ENCODE measurements at places on chromosomes 1 and 21. TPM values are rescaled to one million over a fixed set of nuclear protein-coding genes. Genes with fewer than 3 reads are reported as not detected.

The S1PR1 gene
- 134 TPM for total RNA-seq

The SETD4 gene
- 19.0 TPM for total RNA-seq

DNA sequence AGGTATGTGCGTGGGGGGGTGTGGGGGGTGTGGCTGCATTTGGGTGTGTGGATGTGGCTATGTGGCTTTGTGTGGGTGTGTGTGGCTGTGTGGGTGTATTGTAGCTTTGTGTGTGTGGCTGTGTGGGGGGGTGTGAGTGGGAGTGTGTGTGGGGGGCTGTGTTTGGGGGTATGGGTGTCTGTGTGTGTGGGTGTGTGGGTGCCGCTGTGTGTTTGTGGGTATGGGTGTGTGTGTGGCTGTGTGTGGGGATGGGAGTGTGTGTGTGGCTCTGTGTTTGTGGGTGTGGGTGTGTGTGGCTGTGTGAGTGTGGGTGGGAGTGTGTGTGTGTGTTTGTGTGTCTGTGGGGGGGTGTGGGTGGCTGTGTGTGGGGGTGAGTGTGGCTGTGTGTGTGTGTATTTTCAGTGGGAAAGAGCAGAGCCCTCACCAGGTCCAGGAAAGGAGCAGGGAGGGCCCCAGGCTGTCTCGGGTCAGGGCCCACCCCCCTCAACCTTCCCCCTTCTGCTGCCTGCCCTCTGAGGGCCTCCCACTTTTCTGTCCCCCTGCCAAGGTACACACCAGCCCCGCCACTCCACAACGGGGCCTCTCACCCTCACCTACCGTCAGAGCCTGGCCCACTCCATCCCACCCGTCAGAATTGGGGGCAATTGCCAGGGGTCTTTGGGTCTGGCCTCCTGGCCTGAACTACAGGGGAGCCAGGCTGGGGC lies 1.9 kb upstream of the COL8A2 start:
- H3K27me3 ChIP-seq, result no peaks in the 10 kb centered on the region
- H3K4me1 ChIP-seq, result peaks cover 9% of the 10 kb centered on the region
- no peak overlapping the region for H3K4me3 ChIP-seq
- H3K27ac ChIP-seq, result no peak overlapping the region
- no peak for DNase-seq

- no peak overlapping the region for H3K4me3 ChIP-seq
- no peak for DNase-seq
- H3K27ac ChIP-seq, result no peak overlapping the region
- peaks cover 4% of the 10 kb centered on the region for H3K4me1 ChIP-seq
- no peaks in the 10 kb centered on the region for H3K36me3 ChIP-seq
These were observed 14.4 kb upstream of the BCL10 start for GRCh38 chr1:85290826-85291225.

DNA sequence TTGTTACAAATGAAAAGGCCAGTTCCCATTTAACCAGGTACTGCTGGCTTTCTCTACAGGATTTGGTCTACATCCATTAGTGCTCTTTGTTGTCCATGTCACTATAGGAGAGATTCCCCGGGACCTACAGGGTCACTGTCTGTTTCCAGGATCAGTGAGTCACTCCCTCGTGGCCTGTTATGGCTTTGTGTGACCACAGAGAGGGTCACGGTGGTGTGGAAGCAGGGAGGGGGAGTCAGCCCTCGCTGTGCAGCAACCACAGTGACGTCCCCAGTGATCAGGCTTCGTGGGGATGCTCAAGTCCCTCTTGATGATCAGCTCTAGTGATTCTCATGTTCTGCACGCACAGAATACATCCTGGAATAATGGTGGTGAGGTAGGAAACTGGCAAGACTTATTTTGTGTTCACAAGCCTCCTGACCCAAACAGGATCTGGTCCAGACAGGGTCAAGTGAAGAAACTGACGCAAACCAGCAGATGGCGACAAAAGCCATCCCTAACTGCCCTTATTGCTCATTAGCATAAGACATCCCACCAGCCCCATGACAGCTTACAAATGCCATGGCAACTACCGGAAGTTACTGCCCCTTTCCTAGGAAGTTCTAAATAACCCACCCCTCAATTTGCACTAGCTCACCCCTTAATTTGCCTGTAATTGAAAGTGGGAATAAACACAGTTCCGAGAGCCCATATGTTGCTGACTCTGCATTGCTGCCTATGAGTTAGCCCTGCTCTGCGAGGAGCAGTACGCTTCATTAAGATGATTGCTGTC lies 98.5 kb downstream of the DISC1 start:
- no peaks in the 10 kb centered on the region for H3K36me3 ChIP-seq
- no peaks in the 10 kb centered on the region for H3K4me1 ChIP-seq
- H3K4me3 ChIP-seq, result no peak overlapping the region
- no peak for DNase-seq
- H3K27ac ChIP-seq, result no peak overlapping the region

- H3K36me3 ChIP-seq, result peaks cover 16% of the 10 kb centered on the region
- no peak overlapping the region for H3K4me3 ChIP-seq
- H3K27me3 ChIP-seq, result no peaks in the 10 kb centered on the region
- peak overlapping the region; percentile 95 for H3K27ac ChIP-seq
These were observed 12.4 kb downstream of the LMNA start for GRCh38 chr1:156126630-156127534.

DNA sequence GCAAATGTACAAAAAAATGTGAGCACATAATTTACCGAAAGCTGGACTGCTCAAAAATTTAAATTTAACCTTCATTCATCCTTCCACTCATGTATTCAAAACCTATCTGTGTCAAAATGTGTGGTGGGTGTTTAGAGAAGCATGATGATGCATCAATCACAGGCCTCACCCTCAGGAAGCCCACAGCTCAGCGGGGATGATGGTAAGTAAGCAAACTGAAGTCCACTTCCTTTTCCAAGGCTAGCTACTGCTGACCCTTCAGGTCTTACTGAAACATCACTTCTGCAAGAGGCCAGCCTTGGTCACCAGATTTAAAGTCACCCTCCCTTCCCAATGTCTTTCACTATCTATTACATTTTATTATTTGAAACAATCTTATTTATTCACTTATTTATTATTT lies 254.5 kb downstream of the DNM3 start:
- H3K4me1 ChIP-seq, result no peaks in the 10 kb centered on the region
- no peaks in the 10 kb centered on the region for H3K27me3 ChIP-seq
- no peaks in the 10 kb centered on the region for H3K36me3 ChIP-seq
- no peak for DNase-seq

- peaks cover 40% of the 10 kb centered on the region for H3K4me1 ChIP-seq
- H3K36me3 ChIP-seq, result no peaks in the 10 kb centered on the region
These were observed 338.1 kb upstream of the SNX7 start for GRCh38 chr1:98323388-98323787.

DNA sequence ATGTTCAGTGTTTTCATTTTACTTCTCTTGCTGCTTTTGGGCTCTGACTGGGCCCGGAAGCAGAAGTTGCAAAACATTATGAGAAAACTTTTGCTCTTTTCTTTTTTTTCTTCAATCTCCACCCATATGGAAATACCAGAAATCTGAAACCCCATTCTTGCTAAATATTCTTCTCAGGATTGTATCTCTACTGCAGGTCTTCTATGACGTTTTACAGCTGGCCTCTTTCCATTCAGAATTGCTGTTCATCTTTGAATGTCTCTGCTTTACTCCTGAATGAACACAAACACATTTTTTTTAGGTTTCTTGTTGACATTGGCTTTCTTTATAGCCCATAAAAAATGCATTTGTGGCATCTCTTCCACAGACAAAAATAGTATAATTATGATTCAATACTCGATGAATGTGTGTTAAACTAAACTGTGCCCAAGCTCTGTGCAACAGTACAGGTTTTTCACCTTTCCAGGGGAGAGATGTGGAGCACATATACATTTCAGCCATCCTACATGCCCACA lies 18.8 kb downstream of the PTPRC start:
- H3K4me1 ChIP-seq, result peaks cover 16% of the 10 kb centered on the region
- H3K27me3 ChIP-seq, result no peaks in the 10 kb centered on the region
- no peak overlapping the region for H3K27ac ChIP-seq
- H3K4me3 ChIP-seq, result no peak overlapping the region

DNA sequence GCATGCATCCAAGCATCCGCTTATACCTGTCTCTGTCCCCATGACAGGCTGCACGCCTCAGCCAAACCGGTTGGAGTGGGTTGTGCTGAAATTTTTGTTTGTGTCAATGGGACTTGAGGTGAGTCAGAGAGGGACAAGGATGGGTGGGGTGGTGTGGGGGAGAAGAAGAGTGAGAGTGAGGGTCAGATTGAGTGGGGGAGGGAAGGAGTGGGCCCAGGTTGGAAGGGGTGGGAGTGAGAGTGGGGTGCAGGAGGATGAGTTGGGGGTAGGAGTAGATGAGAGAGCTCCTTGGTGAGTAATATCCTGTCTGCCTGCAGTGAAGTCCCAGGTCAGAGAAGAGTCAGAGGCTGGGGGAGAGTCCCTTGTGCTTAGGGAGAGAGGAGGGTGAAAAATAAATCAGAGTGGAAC lies 3.3 kb upstream of the NECTIN4 start:
- no peak overlapping the region for H3K27ac ChIP-seq
- H3K36me3 ChIP-seq, result no peaks in the 10 kb centered on the region
- H3K4me1 ChIP-seq, result peaks cover 9% of the 10 kb centered on the region
- no peak overlapping the region for H3K4me3 ChIP-seq
- no peaks in the 10 kb centered on the region for H3K27me3 ChIP-seq

DNA sequence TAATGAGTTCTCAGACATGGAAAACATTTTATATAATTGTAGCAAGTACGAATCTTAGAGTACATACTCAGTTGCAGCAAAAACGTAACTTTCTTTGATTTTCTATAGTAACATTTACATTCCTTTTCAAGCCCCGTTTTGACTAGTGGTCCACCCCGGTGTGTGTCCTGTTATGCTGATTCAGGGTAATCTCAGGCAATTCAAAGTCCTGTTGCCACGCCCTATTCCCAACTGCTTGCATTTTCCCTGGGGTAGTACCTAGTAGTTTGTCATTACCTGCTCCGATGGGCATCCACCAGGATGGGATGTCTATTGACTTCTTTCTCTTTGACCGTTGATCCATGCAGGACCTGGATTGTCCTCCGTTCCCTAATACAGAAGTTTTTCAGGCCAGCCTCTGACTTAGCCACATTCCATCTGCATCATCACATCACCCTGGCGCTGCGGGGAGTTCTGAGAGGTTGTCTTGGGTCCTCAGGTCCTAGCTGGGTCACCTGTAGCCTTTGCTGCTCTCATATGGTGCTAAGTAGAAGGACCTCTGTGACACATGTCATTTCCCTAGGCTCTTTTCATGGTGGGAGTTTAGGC lies 15.0 kb upstream of the FCAMR start:
- no peaks in the 10 kb centered on the region for H3K27me3 ChIP-seq
- no peak overlapping the region for H3K4me3 ChIP-seq
- no peaks in the 10 kb centered on the region for H3K36me3 ChIP-seq
- no peak for DNase-seq

The SPATA45 gene
- total RNA-seq, result not detected

The TMEM269 gene
- not detected for total RNA-seq

Data from upper lobe of right lung (tissue), 1 donor.